SK-N-SH (cell line): ENCODE measurements at places on chromosomes 4 and X.

DNA sequence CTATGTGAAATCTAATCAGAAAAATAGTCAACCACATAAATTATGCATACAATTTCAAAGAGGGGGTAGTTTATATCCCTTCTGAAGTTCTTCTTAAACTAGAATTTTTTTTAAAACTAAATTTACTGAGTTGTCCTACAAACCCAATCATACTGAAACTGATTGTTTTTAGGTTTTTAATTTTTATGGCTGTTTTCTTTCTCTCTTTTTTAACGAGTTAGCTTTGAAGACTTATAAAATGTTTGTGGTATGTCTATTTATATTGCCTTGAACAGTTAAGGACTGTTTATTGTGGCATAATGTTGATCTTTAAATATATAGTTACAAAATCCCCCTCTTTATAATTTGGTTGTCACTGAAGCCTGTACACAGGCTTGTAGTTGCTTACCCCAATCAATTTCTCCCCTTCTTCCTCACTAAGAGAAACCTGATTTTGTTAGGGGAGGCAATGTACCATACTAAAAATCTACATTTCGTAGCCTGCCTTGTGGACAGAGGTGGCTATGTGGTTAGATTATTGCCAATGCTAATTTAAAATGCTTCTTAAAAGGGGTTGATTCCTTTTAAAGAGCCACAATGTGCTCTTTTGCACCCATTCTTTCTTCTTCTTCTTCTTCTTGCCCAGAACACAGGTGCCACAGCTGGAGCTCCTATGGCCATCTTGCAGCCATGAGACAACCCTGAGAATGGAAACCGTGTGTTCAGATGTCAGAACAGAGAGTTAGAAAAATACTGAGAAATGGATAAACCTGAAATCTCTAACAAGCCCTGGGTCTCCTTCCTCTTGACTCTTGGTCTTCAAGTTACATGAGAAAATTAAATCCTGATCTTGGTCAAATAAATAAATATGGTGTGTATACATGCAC is 102.7 kb upstream of the ZNF827 start:
- DNase-seq = no peak

- DNase-seq = no peak
These were observed 53.2 kb downstream of the HADH start for GRCh38 chr4:108042927-108043326.

DNA sequence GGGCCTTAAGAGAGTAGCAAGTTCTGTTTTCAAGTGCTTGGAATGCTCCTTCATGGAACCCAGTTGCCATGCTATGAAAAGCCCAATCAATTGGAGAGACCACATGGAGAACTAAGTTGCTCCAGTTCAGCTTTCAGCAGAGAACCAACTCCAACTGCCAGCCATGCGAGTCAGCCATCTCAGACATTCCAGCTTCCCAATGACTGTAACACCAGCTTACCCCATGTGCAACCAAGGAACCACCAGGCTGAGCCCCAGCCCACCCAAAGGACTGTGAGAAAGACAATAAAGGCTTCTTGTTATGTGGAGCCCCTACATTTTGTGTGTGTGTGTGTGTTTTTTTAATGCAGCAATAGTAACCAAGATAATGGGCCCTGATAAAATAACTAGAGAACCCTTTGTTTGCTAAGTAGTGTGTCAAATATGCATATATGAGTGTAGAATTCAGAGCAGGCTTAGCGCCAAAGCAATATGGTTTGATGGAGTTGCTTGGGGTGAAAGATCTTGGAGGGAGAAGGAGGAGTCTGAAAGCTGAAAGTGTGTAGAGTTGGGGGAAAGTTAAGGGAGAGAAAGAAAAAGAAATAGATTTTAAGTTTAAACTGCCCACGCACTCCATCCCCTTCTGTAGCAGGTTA is 35.0 kb upstream of the CCKAR start:
- no peak for DNase-seq

- no peak for DNase-seq
These were observed 13.6 kb upstream of the MAGED4B start for GRCh38 chrX:52082578-52082977.

DNA sequence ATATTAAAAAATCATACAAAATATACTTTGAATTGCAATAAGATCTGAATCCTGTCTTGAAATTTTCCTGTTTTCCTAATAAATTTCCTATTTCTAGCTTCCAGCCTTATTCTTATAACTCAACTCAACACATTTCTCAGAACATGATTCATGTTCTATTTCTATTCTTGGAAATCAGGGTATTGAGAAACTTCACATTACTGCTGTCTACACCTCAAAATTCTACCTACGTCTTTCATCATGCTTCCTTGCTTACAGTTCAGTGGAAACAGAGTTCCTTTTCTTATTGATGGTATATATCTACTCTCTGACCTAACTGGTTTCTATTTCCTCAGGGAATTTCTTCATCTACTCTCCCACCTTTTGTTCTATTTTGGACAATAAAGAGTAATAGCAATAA is 2139.0 kb downstream of the ARAP2 start:
- DNase-seq = no peak

GRCh38 chr4:181971973-181972372 is 271.2 kb upstream of the TENM3 start:
- no peak for DNase-seq

DNA sequence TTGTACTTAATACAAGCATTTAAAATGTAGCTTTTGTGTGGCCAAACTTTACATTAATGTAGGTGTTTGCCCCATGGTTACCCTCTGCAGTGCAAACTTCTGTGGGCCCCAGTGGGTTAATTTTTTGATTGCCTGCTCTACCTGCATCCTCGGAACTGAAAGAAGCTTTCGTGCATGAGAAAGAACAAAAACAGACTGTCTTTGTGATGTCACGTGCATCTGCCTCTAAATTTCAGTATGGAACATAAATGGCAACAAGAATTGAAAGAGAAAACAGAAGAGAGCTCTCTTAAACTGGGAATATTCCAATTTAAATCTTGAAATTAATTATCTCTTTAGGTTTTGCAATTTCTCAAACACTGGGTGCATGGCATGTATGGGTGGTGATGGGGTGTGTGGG is 182.4 kb upstream of the LCORL start:
- no peak for DNase-seq

DNA sequence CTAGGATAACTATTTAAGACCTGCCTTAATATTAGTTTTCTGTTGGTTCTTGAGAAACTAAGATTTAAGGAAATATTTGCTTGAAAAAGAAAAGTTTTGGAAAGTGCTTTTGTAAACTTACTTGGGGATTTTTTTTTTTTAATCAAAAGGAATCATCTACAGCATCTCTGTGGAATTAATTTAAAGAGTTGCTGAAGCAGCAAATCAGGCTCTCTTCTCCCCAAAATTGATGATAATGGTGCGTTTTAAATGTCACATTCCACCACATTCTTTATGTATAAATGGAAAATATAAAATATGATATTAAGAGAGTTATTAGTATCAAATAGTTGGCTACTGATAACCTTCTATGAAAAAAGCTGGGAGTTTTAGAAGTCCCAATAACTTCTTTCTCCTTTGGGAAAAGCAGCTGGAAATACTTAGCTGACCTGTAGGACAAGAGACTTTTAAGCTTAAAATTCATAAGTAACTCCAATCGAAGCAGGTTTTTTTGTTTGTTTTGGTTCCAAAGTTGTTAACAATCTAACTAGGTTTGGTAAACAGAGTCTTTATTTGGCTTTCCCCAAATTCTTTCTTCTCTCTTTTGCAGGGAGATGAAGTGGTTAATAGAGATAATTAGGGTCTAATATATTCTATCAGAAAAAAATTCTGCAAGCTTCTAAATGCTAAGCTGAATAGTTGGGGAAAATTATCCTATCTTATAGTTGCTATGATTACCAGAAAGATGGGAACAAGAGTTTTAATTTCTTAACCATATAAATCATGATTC is 4.4 kb downstream of the KLF3 start:
- no peak for DNase-seq

- no peak for DNase-seq
These were observed 335.8 kb upstream of the SFRP2 start for GRCh38 chr4:154124539-154125255.

- DNase-seq = no peak
These were observed 91.7 kb downstream of the CORIN start for GRCh38 chr4:47746122-47746521.

DNA sequence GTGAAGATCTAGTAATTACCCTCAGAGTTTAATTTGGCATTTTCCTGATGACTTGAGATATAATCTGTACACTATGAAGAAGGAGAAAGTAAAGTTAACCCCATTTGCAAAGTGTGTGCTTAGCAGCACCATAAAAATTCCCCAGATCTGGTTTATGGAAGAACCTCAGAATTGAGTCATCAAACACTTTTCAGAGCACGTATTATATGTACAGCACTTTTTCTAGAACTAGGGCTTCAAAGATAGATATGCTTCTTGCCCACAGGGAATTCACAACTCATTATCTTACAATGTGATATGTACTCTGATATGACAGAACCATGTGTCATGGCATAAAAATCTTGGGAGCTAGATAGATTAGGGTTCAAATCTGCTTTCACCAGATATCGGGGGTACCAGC is 150.9 kb downstream of the SLC10A7 start:
- no peak for DNase-seq

GRCh38 chr4:92120810-92121498 is 182.8 kb upstream of the GRID2 start:
- DNase-seq = no peak

DNA sequence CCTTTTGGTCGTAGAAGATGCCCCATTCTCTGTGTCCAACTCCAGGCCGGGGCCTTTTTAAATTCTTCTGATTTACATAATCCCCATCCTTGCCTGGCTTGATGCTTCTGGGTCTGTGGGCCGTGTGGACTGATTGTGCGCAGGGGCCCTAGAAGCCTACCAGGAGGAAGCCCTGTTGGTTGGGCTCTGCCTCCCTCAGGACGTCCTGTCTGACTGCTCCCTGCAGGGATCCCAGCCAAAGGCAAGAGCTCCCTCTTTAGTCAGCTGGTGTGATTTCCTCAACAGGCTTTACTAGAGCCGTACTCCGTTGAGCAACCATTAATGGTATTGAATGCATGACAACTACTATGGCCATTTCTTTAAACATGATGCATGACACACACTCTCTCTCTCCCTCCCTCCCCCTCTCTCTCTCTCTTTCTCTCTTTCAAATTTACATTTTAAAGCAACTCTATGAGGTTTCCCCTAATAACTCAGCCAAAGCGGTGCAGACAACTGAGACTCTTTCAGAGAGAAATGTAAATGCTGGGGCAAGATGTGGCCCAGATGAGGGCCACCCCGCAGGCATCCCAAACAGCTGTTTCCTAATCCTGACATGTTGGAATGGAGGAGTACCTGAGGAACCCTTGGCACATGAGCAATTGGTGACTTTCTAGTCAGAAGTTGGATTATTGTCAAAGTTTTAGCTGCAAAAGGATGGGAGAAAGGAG is 117.3 kb downstream of the DRD5 start:
- peak; percentile 50 for DNase-seq

DNA sequence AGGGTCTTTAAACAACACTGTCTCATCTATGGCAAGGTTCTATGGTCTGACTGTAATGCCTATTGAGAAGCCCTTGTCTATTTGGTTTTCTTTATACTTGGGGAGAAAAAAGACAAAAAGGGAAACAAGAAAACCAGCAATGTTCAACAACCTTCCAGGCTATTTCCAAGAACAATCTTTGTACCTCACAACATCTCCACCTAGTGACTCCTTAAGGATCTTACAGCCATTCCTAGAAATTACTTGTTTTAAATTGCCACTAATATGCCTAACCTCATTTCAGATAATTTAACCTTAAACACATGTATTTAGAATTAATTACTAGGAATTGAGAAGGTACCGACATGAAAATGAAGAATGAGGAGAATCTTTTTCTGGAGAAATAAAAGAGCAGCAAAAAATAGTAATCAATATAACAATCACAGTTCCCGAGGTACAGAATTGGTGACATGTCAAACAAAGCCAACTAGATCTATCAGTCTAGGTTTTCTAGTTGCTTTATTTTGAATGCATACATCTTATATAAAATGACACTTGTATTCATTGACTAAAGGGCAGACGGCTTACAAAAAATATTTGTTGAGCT is 1.6 kb upstream of the RBM46 start:
- DNase-seq = peak; percentile 33

GRCh38 chr4:182142176-182143085 is 100.8 kb upstream of the TENM3 start:
- no peak for DNase-seq

- DNase-seq = peak; percentile 25
These were observed 460.3 kb downstream of the MID1IP1 start for GRCh38 chrX:39261446-39262147.

- peak; percentile 39 for DNase-seq
These were observed 88.6 kb downstream of the HPRT1 start for GRCh38 chrX:134548257-134549201.

- DNase-seq = no peak
These were observed 23.7 kb upstream of the CLDN34 start for GRCh38 chrX:9943420-9943819.

DNA sequence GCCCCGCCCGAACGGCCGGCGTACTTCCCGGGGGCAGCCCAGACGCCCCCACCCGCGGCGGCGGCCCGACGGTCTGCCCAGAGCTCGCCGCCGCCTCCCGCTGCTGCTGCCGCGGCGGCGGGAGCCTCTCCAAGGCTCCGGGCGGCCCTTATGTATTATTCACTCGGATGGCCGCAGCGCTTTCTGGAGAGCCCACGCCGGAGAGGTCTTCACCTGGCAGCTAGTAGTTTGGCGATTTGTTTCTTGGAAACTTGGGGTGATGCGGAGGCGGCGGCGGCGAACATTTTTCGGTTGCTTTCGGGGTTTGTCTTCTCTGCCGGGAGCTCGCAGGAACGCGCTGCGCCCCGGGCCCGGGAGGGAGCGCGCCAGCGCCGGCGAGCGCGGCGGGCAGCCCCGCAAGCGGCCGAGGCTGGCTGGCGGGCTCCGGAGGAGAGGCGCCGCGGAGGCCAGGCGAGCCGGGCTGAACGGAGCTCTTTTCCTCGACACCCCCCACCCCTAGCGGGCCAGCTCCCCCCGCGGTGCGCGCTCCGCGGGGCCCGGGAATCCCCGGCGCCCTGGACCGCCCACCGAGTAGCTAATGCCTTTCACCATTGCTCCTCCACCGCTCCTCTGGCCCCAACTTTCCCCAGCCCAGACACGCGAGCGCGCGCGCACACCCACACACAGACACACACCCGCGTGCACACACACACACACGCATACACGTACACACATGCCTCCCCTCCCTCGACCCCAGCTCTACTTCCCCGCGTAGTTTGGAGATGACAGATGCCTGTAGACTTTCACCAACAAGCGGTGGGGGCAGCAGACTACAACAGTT is 113.5 kb downstream of the DHX15 start:
- DNase-seq = peak; percentile 63

- DNase-seq = no peak
These were observed 708 bp upstream of the PCGF3 start for GRCh38 chr4:704971-705277.

GRCh38 chr4:8221476-8221875 is 22.4 kb downstream of the SH3TC1 start:
- peak; percentile 80 for DNase-seq

- no peak for DNase-seq
These were observed 7.6 kb downstream of the CYBB start for GRCh38 chrX:37787423-37787869.

- no peak for DNase-seq
These were observed 16.6 kb downstream of the BST1 start for GRCh38 chr4:15719506-15719905.

GRCh38 chrX:41733939-41734338 is 10.0 kb downstream of the GPR82 start:
- DNase-seq = no peak
